ENCODE measurements at places on chromosomes 6 and 20.

DNA sequence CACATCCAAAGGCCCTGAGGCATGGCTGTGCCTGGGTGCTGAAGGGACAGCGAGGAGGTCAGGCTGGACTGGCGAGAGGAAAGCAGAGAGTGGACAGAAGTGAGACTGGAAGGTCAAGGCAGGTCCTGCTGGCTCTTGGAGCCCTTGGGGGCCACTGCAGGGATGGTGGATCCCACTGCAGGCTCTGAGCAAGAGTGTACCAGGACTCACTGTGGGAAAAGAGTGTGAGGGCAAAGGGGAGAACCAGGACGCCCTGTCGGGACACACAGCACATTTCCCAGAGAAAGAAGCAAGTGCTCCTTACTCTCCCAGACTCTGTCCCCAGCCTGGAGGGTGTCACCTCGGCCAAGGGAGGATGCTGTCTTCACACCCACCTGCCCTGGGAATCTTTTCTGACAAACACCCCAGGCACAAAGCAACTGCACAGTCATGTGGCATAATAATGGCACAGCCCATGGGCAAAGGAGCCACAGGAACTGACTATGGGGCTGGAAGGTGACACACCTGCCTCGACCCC lies 172.3 kb upstream of the CST7 start:
- DNase-seq, result no peak

DNA sequence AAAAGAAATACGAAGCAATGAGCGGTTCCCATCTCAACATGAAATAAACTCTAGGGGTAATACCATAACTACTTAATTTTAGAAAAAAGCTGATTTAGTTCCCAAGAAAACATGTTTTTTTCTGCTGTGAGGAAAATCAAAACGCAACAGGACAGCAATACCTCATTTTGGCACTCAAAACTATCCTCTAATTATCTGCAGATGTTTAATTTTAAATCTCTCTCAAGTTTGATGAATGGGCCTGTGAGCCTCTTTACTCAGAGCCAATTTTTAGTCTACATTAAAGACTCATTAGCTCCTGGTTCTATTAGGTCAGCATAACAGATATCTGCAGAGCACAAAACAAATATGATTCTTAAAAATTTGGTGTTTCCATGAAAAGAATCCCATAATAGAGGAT lies 28.1 kb downstream of the RNF24 start:
- no peak for DNase-seq

DNA sequence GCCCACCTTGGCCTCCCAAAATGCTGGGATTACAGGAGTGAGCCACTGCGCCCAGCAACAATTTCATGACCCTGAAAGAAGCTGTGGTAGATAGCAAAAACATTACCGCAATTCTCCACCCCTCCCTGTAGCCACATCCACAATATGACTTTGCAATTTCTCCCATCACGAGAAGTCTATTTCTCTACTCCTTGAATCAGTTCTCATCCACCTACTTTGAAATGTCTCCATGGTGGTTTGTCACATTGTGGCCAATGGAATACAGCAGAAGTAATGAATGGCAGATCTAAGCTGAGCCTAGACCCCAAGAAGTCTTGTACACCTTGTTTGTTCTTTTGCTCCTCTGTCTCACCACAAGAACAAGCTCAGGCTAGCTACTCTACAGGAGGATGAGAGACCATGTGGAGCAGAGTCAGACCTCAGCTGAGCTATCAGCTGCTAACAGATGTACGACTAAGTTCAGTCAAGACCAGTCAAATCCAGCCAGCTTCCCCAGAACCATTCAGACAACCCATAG lies 6.3 kb downstream of the OXT start:
- DNase-seq, result no peak

DNA sequence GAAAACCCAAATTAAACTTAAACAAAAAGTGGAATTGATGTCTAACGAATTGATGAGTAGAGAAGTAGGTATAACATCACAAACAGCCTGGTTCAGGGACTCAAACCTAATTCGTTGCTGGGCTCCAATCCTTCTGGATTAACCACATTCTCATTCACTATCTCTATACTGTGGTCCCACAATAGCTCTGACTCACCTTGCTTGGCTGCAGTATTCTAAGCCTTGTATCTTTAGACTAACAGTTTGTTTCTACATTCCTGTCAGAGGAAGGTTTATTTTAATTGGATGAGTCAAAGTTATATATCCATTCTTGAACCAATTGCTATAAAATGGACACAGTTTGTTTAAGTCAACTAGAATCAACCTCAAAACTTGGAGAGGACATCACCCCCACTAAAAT lies 530.5 kb upstream of the PTCHD4 start:
- no peak for DNase-seq

DNA sequence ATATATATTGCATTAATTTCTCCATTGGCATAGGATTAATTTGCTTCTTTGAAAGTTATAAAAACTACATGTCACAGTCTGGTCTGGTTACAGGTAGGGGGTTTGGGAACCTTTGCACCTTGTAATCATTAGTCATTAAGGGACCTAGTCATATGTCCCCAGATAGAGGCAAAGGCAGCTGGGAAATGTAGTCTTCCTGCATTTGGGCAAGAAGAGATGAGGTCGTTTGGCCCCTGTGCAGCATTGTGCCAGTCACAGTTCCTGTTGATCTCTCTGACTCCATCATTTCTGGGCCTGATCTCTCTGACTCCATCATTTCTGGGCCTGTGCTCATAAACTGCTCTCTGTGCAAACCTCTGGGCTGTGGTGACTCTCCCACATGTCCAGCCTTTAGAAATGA lies 73.2 kb downstream of the BCKDHB start:
- DNase-seq, result no peak

GRCh38 chr6:27582928-27583725 lies 110.2 kb upstream of the ZNF184 start:
- DNase-seq, result peak; percentile 58

GRCh38 chr6:37323580-37323979 lies 30.2 kb upstream of the RNF8 start:
- DNase-seq, result peak; percentile 39

DNA sequence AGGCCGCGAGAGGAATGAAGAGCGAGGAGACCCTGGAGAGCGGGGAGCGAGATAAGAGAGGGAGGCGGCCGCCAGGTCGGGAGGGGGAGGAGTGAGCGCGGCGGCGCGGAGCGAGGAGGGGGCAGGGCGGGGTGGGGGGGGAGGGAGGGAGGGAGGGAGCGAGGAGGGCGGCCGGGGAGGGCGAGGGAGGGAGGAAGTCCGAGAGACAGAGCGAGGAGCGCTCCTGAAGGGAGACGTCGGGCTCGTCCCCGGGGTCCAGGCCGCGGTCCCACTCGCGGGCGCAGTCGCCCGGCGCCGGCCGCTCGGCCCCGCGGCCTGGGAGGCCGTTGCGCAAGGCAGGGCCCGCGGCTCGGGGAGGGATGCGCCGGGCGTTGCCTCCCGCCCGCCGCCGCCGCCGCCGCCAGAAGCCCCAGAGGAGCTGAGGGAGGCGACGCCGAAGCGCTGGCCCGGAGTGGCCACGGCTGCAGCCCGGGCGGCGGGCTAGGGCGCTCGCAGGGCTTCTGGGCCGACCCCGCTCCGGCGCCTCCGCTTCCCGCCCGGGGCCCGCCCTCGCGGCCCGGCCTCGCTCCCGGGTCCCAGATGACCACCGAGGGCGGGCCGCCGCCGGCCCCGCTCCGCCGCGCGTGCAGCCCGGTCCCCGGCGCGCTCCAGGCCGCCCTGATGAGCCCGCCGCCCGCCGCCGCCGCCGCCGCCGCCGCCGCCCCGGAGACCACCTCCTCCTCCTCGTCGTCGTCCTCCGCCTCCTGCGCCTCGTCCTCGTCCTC lies at the start of gene FOXF2:
Gene FOXF2 (plus strand): TSS at position 208 of the 764 bp plus-strand sequence. CDS start 372 bp downstream, at position 580.
- DNase-seq, result no peak

- DNase-seq, result no peak
These were observed 34.5 kb upstream of the CST7 start for GRCh38 chr20:24914388-24915241.

DNA sequence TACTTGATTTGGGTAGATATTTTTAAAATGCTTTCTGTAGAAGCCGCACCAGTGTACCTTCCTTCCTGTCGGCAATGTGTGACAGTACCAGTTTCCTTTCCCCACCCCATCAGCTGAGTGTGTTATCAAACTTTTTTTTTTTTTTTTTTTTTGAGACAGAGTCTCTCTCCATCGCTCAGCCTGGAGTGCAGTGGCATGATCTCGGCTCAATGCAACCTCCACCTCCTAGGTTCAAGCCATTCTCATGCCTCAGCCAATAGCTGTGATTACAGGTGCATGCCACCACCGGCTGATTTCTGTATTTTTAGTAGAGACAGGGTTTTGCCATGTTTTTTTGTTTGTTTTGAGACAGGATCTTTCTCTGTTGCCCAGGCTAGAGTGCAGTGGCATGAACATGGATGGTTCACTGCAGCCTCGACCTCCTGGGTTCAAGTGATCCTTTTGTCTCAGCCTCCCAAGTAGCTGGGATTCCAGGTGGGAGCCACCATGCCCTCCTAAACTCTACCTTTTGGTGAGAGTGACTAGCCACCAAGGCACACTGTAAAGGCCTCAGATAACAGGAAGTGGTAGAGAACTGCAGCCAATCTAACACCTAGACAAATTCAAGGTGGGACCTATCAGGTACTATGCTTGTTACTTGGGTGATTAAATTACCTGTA lies 26.5 kb upstream of the ZBTB22 start:
- no peak for DNase-seq

- no peak for DNase-seq
These were observed 360.7 kb upstream of the ZFP64 start for GRCh38 chr20:52552181-52552872.

GRCh38 chr6:154824076-154824475 lies 90.9 kb downstream of the SCAF8 start:
- DNase-seq, result no peak
